ENCODE measurements at places on chromosomes 4 and X.

DNA sequence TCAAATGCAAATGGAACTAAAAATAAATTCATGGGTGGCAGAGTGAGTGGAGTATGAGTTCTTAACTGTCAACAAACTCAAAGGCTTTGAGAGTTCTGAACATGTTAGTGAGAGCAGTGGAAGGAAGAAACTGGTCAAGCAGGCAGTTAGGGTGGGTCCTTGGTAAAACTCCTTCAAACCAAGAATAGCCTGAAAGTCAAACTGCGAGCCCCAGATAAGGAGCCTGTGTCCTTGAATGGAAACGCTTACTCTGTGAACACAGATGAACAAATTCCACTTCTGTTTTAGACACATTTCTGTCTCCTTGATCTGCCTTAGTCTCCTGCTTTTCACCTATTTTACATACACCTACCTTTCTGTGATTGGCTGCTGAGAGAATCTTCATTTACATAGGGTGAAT is 129.4 kb upstream of the PCDH18 start:
- DNase-seq: no peak

GRCh38 chr4:163747886-163748285 is 253.4 kb downstream of the TMA16 start:
- DNase-seq: no peak

DNA sequence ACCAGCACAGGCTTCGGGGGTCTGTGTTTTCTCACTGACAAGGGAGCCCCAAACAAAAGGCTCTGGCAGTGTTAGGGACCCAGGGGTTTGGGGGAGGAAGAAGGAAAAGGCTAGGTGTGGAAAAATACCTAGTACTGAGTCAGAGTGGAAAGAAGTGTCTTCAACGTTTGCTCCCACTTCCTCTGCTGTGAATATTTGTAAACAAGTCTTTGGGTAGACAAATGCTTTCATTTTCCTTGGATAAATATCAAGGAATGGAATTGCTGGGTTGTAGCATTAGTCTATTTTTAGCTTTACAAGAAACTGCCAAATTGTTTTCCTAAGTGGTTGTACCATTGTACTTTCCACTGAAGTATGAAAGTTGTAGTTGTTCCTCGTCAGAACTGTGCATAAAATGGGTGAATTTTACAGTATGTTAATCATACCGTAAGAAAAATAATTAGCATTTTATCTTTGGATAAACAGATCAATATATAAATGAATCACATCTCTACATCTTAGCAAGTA is 17.4 kb downstream of the COL4A5 start:
- DNase-seq: no peak

- DNase-seq: no peak
Measured at GRCh38 chrX:102669526-102669925, 18.2 kb downstream of the GPRASP1 start.

Data from stimulated activated CD4-positive, alpha-beta T cell treated with anti-CD3 and anti-CD28 coated beads, Interleukin-1b, Interleukin-23, amount 100 ng/mL, for 24 hours (primary cell).